ENCODE measurements at places on chromosomes 6 and 20. TPM values are rescaled to one million over a fixed set of nuclear protein-coding genes. Genes with fewer than 3 reads are reported as not detected.

The MYLK4 gene
- total RNA-seq = 0.28 TPM

The ABHD16B gene
- total RNA-seq = not detected

The ATP6V1G2 gene
- total RNA-seq = 3.6 TPM

The TCF15 gene
- 2.0 TPM for total RNA-seq

The SLCO4A1 gene
- 9.4 TPM for total RNA-seq

The TMC2 gene
- total RNA-seq = not detected

The GINS1 gene
- 74.3 TPM for total RNA-seq

The HEY2 gene
- total RNA-seq = 6.6 TPM

DNA sequence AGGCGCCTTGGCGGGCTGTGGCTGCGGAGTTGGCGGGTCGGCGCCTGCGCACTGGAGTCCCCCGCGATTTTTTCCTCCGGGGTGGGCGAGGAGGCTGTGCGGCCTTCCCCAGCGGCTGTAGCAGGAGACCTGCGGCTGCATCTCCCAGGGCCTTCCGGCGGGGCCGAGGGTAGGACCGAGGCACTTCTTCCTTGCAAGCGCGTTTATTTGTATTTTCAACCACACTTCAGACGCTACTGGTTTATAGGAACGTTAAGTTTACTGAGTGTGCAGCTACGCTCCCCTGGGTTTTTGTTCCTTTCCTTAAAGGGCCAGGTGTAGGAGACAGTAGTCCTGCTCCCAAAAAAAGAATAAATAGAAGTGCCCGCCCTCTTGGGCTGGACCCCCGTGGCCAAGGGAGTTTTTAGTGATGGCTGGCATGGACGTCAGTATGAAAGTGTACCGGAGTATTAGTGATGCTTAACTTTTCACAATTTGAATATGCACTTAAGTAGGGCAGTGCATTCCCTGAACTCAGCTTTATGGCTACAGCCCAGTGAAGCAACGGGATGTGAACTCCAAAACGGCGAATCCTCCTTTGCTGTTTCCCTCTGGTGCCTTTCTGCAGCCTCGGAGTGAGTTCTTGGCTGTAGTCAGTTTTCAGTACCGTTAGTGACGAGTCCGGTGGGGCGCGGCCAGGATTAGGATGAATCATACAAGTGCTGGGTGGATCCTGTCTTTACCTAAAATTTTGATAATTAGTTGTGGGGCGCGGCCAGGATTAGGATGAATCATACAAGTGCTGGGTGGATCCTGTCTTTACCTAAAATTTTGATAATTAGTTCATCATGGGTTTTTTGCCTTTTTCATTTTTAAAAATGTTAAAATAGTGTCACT, 1.0 kb upstream of the FBXO5 start:
- H3K27me3 ChIP-seq = no peaks in the 10 kb centered on the region
- no peaks in the 10 kb centered on the region for H3K4me1 ChIP-seq
- peak overlapping the region; percentile 50 for H3K27ac ChIP-seq
- H3K4me3 ChIP-seq = peak overlapping the region; percentile 98
- peaks cover 27% of the 10 kb centered on the region for H3K36me3 ChIP-seq
- peak; percentile 96 for DNase-seq

DNA sequence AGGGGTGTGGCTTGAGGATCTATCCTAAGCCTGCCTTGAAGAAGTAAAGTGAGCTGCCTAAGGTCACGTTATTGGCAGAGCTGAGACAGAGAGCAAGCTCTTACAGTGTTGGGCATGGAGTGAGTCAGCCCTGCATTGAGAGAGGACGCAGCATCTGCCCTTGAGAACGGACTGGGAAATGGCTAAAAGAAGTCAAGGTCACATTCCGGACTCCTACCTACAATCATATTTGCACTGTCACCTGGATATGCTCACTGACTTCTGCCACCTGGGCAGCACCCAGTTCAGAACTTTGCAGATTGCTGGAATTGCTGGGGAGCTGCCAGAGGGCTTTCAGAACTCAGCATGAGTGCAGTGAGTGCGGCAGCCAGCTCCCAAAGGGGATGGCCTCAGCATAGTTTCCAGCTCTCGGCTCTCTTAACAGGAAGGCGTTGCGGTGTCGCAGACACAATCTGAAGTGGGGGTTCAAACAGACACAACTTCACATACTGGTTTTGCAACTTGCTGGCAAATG, 199.3 kb upstream of the SGK1 start:
- DNase-seq = peak; percentile 59
- no peak overlapping the region for H3K27ac ChIP-seq

DNA sequence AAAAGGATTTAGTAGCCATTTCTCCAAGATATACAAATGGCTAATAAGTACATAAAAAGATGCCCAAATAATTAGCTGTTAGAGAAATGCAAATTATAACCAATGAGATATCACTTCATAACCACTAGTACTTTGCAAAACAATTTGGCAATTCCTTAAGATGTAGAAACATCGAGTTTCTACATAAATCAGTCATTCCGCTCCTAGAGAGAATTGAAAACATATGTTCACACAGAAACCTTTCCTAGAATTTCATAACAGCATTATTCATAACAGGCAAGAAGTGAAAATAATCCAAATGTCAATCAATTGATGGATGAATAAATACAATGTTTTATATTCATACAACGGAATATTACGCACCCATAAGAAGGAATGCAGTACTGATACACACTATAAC, 20.5 kb upstream of the NT5E start:
- no peak overlapping the region for H3K4me3 ChIP-seq
- no peaks in the 10 kb centered on the region for H3K36me3 ChIP-seq
- no peaks in the 10 kb centered on the region for H3K4me1 ChIP-seq
- no peaks in the 10 kb centered on the region for H3K27me3 ChIP-seq

DNA sequence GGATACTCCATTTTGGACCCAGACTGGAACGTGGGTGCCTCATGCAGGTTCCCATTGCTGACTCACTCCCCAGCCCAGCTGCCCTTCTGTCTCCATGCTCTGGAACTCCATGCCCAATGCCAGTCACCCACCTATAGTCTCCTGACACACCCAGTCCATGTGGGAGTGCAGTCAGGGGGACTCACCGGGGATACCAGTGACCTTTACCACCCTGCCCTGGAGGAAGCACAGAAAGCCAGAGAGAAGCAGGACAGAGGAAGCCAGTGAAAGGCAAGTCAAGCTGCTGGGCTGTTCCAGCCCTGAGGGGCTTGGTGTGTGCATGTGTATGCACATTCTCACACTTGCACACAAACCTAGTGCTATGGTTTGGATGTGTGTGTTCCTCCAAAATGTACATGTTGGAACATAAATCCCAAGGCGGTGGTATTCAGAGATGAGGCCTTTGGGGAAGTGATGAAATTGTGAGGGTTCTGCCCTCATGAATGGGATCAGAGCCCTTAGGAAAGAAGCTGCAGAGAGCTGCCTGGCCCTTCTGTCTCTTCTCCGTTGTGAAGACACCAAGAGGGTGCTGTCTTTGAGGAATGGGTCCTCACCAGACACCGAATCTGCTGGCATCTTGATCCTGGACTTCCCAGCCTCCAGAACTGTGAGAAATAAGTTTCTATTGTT, 121.4 kb upstream of the MAFB start:
- H3K4me3 ChIP-seq = no peak overlapping the region

DNA sequence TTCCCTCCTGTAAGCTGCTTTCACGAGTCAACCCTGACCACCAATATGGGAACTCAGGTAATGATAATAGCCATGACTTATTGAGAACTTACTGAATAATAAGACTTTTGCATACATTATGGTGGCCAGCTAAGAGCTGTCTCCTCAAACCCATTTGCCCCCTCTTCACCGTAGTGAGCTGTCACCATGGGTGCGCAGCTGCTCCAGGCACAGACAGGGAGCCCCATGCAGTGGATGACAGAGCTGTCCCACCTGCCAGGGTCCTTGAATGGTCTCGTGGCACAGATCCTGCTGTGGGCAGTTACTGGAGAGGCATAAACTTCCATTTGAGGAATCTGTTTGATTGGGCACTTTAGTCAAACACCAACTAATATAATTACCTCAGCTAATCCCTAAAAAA, 1.9 kb downstream of the SLC22A16 start:
- H3K27me3 ChIP-seq = no peaks in the 10 kb centered on the region
- H3K27ac ChIP-seq = no peak overlapping the region
- H3K4me3 ChIP-seq = no peak overlapping the region
- H3K36me3 ChIP-seq = no peaks in the 10 kb centered on the region
- no peaks in the 10 kb centered on the region for H3K4me1 ChIP-seq
- DNase-seq = no peak

- no peaks in the 10 kb centered on the region for H3K36me3 ChIP-seq
- peaks cover 74% of the 10 kb centered on the region for H3K27me3 ChIP-seq
- no peak overlapping the region for H3K27ac ChIP-seq
- peak; percentile 72 for DNase-seq
These were observed 15.6 kb upstream of the PRDM13 start for GRCh38 chr6:99590728-99591672.

DNA sequence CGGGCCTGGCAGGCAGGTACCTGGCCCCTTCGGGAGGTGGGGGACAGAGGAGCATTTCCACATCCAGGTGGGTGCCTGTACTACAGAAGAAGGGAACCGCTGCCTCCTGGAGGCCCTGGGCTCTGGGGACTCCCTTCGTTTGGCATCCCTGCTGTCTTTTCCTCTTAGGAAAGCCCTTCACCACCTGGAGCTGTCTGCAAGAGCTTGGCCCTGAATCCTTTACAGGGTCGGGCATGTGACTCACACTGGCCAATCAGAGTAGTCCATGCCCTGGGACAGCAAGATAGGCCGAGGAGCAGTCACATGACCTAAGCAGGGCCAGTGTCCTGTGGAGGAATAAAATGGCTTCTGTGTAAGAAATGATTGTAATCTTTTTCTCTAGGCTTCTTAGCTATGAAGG, 224.9 kb downstream of the ANKRD60 start:
- no peak overlapping the region for H3K4me3 ChIP-seq
- H3K36me3 ChIP-seq = no peaks in the 10 kb centered on the region
- no peak for DNase-seq

DNA sequence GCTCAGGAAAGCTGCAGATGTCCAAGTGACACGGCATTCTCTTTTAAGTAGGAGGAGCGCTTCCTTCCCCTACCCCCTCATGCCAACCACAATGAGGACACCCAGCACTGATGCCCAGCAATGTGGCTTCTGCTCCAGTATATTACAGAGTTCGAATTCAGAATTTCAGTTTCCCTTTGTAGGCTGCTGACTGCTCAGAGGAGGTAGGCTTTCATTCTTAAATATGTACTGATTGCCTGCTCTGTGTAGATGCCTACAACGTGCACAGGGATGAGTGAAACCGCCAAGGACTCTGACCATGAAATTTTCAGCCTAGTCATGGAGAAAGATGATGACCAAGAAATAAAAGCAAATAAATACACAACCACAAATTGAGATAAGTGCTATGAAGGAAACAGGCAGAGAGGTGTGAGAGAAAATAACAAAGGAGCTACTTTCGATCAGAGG, 50.9 kb upstream of the TNFAIP3 start:
- H3K4me3 ChIP-seq = no peak overlapping the region
- H3K27ac ChIP-seq = no peak overlapping the region
- H3K4me1 ChIP-seq = no peaks in the 10 kb centered on the region
- no peaks in the 10 kb centered on the region for H3K27me3 ChIP-seq
- DNase-seq = no peak
- no peaks in the 10 kb centered on the region for H3K36me3 ChIP-seq

DNA sequence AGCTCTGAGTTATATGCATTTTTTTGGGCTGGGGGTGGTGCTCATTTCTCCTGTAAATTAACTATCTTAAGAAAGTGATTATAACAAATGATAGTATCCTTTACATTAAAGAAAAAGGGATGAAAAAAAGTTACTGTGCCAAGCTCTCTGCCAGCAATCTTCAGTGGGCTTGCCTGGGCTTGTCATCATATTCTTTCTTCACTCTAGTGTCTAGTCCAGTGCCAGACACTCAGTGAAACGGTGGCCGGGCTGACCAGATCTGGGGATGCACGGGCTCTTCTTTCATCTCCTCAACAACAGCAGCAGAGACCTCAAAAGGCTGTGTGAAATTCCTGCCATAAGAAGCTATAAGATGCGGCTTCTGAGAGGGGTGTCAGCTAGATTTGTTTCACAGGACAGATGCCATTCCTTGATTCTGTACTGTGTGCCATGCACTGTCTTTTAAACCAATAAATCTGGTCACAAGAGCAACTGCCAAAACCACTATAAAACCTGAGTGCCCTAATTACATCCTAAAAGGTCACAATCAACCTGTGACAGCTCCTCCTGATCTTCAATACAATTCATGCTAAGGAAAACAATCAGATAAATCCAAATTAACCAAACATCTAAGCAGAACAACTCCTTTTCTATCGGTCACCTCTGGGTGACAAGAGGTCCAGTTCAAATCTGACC, 12.1 kb downstream of the EXOC2 start:
- peak overlapping the region; percentile 20 for H3K4me3 ChIP-seq
- no peaks in the 10 kb centered on the region for H3K27me3 ChIP-seq
- H3K4me1 ChIP-seq = peaks cover 28% of the 10 kb centered on the region
- H3K36me3 ChIP-seq = peaks cover 11% of the 10 kb centered on the region
- peak overlapping the region; percentile 55 for H3K27ac ChIP-seq

- no peaks in the 10 kb centered on the region for H3K4me1 ChIP-seq
- H3K27ac ChIP-seq = no peak overlapping the region
- peaks cover 19% of the 10 kb centered on the region for H3K36me3 ChIP-seq
- H3K4me3 ChIP-seq = no peak overlapping the region
- DNase-seq = no peak
These were observed 35.5 kb downstream of the ASCC3 start for GRCh38 chr6:100845676-100846075.

- DNase-seq = no peak
- peaks cover 51% of the 10 kb centered on the region for H3K36me3 ChIP-seq
- no peak overlapping the region for H3K27ac ChIP-seq
These were observed 55.2 kb upstream of the CDKAL1 start for GRCh38 chr6:20479060-20479459.

DNA sequence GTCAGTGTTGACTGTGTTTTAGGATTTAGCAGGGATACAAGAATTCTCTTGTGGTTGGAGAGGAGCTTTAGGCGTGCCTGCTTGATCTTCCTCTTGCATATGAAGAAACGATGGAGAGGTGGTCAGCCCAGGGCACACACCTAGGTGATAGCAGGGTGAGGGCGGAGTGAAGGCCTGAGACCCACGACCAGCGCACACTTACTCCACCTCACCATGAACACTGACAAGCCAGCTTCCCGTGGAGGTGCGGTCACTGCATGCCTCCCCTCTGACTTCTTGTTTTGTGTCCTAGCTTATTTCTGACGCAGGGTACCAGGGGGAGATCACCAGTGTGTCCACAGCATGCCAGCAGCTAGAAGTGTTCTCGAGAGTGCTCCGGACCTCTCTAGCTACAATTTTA, 8.1 kb downstream of the NELFCD start:
- H3K27ac ChIP-seq = no peak overlapping the region
- no peak for DNase-seq
- H3K4me3 ChIP-seq = no peak overlapping the region
- H3K4me1 ChIP-seq = no peaks in the 10 kb centered on the region

DNA sequence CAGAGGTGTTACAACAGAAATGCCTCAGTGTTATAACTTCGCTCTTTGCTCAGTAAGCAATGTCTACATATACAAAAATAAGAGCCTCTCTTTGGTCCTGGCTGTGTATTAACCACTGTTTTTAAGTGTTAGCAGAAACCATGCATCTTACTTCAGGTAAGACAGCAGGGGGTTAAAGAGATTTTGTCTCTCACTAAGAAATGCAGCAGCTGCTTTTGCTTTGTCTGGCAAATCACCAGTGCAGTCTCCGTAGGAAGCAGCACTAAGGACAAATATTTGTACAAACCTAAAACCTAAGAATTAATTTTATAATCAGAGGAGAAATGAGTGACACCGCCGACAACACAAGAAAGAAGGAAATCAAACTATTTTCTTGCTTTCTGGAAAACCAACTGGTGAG, 758 bp downstream of the SMIM28 start:
- H3K4me1 ChIP-seq = peaks cover 2% of the 10 kb centered on the region
- H3K27ac ChIP-seq = no peak overlapping the region
- H3K4me3 ChIP-seq = no peak overlapping the region
- no peaks in the 10 kb centered on the region for H3K36me3 ChIP-seq

GRCh38 chr20:16701296-16701695, 28.5 kb upstream of the SNRPB2 start:
- H3K27ac ChIP-seq = no peak overlapping the region
- no peaks in the 10 kb centered on the region for H3K27me3 ChIP-seq
- no peaks in the 10 kb centered on the region for H3K4me1 ChIP-seq
- no peak overlapping the region for H3K4me3 ChIP-seq
- DNase-seq = peak; percentile 34
- H3K36me3 ChIP-seq = peaks cover 6% of the 10 kb centered on the region
